ENCODE measurements at places on chromosomes 2 and 18.

GRCh38 chr2:235839226-235839625 is 329.0 kb downstream of the GBX2 start:
- DNase-seq, result no peak

GRCh38 chr2:105744091-105744908 is 412 bp upstream of the NCK2 start:
- DNase-seq, result peak; percentile 59

DNA sequence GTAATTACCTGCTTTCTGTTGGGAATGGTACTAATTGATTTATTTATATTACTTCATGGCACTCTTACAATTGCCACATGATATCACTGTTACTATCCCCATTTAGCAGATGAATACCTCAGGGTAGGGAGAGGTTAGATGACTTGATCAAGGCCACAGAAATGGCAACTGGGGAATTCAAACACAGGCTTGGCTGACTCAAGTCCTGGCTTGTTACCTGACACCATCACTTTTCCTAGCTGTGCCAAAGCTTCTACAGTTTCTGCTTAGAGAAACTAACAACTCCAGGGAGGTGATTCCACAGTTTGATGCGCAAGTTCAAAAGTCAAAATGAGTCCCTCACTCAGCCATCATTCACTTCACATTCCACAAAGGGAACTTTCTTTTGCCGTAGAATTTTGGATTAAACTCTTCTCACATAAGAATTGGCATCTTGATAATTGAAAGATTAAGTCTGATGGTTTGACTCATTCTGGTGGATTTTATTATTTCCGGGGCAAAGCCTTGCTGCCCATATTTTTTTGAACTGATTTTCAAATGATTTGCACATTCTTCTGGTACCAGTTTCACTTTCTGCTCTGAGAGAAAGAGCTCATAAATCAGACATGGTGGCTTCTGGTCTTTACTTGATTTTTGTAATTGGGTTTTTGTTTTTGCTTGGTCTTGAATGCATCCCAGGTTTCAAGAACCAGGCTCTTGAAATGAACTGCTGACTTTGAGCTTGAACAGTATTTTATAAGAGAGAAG is 656.8 kb downstream of the BCL11A start:
- no peak for DNase-seq

GRCh38 chr2:133561045-133561852 is 7.0 kb downstream of the NCKAP5 start:
- no peak for DNase-seq

- no peak for DNase-seq
Observed at GRCh38 chr2:179265082-179265510, 464 bp upstream of the SESTD1 start.

GRCh38 chr2:145652571-145653545 is 1132.9 kb upstream of the ZEB2 start:
- no peak for DNase-seq

- no peak for DNase-seq
Observed at GRCh38 chr2:170712653-170713542, 2.2 kb upstream of the SP5 start.

GRCh38 chr2:202114291-202114690 is 41.2 kb downstream of the KIAA2012 start:
- no peak for DNase-seq

DNA sequence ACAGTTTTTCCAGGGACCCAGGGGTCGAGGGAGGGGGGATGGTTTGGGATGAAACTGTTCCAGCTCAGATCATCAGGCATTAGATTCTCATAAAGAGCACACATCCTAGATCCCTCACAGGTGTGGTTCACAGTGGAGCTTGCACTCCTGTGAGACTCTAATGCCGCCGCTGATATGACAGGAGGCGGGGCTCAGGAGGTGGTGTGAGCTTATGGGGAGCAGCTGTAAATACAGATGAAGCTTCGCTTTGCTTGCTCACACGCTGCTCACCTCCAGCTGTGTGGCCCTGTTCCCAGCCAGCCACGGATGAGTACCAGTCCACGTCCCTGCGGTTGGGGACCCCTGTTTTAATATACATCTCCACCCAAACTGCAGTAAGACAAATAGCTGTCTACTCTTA is 204.2 kb downstream of the AGAP1 start:
- no peak for DNase-seq

DNA sequence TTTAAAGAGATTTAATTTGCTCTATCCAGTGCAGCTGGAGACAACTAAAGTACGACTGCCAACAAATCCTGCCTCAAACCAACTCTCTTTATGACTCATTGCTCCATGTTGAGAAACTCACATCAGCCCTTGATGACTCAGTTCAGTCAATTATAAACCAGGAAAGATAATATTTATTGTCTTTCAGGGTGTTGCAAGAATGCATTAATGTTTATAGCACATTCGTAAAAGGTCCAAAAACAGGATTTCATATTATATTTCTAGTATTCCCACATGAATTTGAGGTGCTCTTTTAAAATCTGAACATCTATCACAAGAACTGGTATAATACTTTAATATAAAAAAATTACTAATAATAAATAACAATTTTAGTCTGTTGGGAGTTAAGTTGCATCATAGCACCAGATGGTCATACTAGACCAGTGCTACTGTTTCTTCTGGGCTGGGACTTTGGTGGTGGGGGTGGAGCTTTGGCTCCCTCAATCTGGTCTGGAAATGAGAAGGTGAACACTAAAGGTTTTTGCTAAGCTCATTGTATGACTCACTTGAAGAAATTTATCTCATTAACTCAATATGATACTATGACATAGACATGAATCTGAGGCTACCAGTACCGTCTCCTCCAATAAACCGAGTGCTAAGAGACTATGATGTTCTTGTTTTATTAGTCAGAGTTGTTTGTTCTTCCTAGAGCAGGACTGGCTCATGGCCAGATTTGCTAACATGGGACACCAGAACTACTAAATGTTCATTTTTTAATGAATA is 26.6 kb upstream of the MAP3K20 start:
- DNase-seq, result no peak

- peak; percentile 29 for DNase-seq
Observed at GRCh38 chr2:1995987-1996386, 251.7 kb upstream of the PXDN start.

DNA sequence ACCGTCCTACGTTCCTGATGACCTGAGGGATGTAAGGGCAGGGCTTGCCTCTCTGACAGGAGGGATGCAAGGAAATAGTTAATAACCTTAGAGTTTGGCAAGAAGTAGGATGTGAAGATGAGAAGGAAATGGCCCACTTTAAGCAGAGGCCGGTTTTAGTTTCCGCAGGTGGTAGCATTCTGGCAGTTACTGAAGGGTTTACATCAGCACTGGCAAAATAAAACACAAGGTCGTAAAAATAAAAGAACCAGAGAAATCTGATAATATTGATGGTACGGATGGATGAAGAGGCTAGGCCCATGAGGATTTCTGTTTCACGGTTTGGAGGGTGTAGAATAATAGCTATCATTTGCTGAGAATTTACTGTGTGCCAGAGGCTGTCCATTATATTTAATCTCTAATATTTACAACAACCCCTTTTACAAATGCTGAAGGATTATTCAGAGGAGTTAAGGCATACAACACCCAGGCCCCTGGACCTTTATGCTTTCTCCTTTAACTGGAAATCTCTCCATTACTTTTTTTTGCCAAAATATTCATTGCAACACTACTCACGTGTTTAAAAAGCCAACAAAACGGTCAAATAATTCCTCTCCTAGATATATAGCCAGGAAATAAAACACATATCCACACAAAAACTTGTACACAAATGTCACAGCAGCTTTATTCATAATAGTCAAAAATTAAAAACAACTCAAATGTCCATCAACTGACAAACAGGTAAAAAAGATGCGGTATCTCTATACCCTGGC is 28.5 kb downstream of the DAPL1 start:
- no peak for DNase-seq

GRCh38 chr2:59585655-59586054 is 967.8 kb downstream of the BCL11A start:
- no peak for DNase-seq

DNA sequence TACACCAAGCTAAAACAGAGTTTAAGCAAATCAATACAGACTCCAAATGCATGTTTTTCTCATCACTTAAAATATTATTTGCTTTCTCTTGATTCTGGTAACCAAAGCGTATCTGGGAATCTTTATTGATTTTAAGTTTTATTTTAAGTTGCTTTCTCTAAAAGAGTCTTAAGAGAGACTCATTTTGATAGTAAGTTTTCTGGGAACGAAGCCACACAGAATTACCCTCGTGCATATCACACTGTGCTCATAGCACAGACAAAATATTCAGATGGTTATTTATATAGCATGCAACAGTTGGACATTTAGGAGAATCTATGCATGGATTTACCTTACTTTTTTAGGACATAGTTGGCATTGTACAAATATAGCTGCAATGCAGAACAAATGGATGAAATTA is 597.5 kb upstream of the NRXN1 start:
- DNase-seq, result no peak

DNA sequence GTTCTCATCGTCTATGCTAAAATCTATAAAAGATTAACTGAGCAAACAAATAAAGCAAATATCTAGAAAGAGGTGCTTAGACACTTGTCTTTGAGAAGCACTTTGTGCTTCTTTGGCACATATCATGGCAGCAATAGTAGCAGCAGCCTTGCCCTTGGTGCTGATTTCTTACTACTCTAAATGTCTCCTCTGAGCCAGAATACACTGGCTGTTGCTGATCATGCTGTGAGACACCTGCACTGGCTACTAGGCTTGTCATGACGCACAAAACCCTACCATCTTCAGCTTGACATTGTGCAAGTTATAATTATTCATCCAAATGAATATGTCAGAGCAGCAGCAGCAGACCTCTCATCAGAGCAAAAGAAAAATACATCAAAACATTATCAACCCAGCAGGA is 46.7 kb downstream of the FANCL start:
- no peak for DNase-seq

DNA sequence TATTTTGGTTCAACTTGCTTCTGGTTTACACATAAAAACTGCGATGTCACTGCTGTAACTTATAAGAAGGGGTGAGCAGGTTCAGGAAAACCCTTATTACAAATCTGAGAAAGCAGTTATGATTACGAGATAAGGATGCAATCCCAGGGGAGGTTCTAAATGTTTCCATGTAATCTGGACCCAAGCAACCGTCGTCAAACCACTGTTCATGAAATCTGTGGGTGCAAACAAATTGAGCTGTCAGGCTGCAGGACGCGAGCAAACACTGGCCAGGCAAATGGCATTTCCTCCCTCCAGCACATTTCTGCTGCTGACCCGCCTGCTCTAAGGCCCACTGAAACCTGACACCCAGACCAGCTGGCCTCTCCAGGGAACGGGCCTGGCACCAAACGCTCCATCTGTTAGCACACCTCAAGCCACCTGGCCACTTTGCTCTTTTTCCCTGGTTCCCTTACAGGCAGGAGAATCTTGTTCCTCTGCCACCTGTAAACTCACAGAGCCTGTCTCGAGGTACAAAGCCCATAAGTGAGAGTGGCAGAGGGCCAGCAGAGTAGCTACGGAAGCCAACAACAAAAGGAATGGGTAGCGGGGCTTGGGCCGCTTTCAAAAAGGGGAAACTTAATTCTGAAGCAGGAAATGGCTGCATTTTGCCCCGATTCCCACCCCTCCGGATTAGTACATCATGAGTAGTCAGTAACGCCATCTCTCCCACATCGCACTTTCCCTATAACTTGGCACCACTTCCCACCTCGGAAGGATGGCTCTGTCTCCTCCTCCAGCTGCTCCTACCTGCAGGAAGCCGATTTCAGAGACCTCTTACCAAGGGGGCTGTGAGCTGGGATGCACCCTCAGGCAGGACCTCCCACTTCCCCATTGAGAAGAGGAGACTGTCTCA is 26.5 kb downstream of the CRACDL start:
- DNase-seq, result no peak

- DNase-seq, result no peak
Observed at GRCh38 chr2:200797242-200797770, 14.4 kb upstream of the BZW1 start.

DNA sequence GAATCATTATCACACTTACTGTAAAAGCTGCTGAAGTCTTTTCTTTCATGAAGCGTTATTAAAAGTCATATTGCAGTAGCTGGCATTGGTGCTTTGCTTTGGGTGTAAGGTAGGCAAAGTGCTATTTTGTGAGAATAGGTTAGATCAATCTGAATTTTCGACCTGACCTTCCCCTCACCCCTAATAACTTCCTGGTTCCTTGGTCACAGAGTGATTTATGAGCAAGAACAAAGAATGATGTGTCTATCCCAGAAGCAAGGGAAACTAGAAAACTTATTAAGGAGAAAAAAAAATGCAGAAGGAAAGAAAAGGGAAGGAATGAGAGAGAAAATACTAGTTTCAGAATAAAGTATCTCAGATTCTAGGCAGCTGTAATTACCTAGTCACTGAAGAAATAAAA is 163.1 kb upstream of the MEIS1 start:
- no peak for DNase-seq

DNA sequence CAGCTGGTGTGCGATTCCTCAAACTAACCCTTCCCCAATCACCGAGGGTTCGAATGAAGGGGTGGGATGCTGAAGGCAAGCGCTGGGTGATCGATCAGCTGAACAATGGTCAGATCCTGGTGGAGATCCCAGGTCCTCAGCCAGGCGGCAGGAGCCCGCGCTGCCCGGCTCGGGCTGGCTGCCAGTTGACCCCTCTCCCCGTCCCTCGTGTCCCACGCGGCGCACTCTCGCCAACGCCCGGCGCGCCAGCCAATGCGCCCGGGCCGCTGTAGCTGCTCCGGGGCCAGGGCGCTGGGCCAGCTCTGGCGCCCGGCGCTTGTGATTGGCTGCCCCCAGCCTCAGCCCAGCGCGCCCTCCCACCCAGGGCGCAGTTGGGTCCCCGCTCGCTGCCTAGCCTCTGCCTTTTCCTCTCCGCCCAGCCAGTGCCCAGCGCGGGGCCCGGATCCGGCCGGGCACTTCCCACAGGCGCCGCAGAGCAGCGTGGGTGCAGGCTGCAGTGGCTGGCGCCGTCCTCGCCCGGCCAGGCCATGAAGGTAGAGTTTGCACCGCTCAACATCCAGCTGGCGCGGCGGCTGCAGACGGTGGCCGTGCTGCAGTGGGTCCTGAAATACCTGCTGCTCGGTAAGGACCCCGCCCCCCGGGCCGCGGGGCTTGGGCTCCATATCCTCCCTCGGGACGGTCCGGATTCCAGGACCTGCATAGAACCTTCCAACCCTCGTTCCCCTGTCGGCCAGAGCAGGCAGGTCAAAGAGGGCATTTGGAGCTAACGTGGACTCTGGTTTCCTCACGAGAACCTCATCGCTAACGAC is at the start of gene MOGAT1:
MOGAT1 (plus strand) TSS at position 400 of the 809 bp plus-strand sequence; CDS start at position 528, 128 bp downstream.
- DNase-seq, result no peak

GRCh38 chr18:68662754-68663153 is 52.2 kb downstream of the TMX3 start:
- no peak for DNase-seq
